Activated CD4-positive, alpha-beta memory T cell treated with anti-CD3 and anti-CD28 coated beads, Interleukin-2, amount 10 ng/mL, durations not matched to agents 7 days and 5 days (primary cell): ENCODE measurements at places on chromosomes 6 and 20. TPM values are rescaled to one million over a fixed set of nuclear protein-coding genes. Genes with fewer than 3 reads are reported as not detected.

DNA sequence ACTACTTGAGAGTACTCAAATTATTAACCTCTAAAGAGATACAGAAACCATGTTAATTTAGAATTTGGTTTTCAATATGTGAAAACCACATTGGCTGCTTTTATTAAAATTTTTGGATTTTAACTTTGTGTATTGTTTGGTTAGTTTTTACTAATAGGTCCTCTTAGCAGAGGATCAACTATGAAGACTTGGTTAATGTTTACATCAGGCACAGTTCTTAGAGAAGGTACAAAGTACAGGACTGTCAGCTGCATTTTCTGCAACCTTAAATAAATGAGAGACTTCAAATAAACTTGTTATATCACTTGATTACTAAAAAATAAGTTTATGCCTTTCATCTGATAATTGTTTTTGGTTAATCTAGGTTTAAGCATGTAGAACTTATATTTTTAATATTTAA lies 89.1 kb downstream of the PHF3 start:
- no peak for DNase-seq

GRCh38 chr6:156150391-156150790 lies 626.8 kb upstream of the ARID1B start:
- DNase-seq, result no peak

DNA sequence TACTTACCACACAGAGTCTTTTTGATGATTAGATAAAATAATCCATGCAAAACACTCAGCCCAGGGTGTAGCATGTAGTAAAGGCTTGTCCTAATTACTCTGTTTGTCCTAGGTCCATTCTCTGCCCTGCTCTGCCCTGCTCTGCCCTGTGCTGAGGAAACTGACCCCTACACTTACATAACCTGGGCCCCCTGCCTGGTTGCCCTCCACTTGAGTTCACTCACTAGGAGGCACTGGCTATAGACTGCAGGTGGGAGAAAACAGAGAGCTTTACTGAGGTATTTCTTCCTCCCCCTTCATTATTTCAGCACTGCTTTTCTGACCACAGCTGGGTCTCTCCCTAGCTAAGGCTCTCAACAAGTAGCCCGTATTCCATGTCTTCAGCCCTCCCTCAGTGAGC lies 70.9 kb upstream of the TBX18 start:
- DNase-seq, result no peak

RNF146 gene
- 27.9 TPM for total RNA-seq

SLC35D3 gene
- not detected for total RNA-seq

OPN5 gene
- total RNA-seq, result not detected

DNA sequence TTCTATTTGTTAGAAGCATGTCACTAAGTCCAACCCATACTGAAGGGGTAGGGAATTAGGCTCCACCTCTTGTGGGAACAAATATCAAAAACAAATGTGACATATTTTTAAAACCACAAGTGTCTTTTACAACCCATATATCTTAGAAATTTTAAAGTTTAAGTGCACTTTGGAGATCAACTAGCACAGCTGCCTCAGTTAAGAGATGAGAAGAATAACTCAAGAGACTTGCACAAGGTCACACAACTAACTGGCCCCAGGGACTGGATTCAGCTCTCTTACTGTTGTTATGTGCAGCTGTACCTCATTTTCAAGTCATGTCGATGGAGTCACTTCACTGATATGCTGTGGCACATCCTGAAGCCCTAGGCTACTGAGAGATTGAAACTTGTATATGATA lies 102.9 kb upstream of the BMP2 start:
- DNase-seq, result no peak

DNA sequence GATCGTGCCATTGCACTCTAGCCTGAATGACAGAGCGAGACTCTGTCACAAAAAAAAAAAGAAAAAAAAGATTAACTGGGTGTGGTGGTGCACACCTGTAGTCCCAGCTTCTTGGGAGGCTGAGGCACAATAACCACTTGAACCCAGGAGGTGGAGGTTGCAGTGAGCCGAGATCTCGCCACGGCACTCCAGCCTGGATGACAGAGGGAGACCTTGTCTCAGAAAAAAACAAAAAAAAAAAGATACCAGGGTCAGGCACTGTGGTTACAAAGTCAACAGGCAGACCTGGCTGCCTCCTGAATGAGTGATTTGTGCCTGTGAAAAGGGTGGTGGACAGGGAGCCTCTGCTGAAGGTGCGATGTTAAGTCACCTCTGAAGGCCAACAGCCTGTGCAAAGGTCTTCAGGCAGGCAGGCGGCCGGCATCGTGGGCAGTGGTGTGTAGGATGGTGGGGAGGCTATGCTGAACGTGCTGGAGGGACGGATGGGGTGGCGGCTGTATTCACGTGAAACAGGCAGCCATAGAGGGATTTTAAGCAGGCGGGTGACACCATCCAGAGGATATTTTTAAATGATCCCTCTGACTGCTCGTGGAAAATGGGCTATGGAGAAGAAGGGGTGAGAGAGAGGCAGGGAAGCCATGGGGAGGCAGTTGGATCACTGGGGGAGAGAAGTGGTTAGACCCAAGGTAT lies 41.4 kb downstream of the NOL4L start:
- no peak for DNase-seq

- no peak for DNase-seq
These were observed 93.2 kb downstream of the FOXO3 start for GRCh38 chr6:108653949-108654348.

- DNase-seq, result no peak
These were observed 126.5 kb upstream of the CDYL start for GRCh38 chr6:4649728-4650127.

DNA sequence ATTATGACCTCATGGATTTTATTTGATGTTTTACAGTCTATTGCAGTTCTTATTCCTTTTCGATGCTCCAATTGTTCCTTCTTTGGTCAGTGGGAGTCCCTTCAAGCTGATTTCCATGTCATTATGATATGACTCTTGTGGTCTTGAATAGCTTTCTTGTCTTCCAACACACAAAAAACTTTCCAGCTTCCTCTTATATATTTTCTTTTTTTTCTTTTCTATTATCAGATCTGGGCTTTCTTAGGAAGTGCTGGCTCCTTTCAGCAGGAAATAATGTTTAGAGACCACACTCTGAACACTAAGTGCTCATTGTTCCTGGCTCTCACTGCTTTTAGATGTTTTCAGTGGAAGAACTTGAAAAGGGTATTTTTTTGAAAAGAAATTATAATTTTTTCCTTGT lies 3.1 kb upstream of the SLC17A1 start:
- no peak for DNase-seq

MTFR2 gene
- total RNA-seq, result 20.4 TPM
